ENCODE measurements at places on chromosomes 3 and 15.
A peak's percentile ranks its signal among the peaks of the same experiment; 100 is the strongest.

- DNase-seq, result no peak
These were observed 75.0 kb downstream of the FEM1B start for GRCh38 chr15:68352401-68353062.

DNA sequence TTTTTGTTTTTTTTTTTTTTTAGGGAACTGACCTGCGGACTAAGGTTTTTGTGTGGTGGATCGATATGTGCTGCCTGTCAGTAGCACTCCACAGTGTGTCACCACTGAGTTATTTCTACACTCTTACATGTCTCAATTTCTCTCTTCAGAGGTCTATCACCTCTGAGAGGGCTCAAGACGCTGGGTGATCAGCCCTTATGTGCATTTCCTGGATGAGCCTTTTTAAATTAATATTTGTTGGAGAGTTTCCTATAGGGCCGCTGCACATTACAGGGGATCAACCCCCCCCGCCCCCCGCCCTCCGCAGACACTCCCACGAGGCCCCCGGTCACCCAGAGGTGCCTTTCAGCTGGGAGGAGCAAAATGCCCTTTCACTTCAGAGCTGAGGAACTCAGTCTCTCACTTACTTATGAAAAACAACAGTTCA is 34.5 kb upstream of the AP4E1 start:
- DNase-seq, result no peak

DNA sequence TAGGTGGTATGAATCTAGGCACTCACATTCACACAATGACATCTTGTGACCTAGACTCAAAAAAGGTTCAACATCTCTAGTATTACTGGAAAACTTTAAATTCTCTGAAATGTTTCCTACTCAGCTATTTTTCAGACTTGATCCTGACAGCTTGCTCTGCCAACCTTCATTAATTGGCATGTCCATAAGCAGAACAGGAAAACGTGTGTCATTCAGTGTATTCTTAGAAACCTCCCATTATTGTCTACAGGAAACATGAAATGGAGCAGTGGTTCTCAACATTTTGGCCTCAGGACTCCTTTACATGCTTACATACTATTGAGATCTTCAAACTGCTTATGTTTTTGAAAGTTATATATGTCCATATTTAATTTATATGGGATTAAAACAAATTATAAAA is 363.2 kb downstream of the NAALADL2 start:
- no peak for DNase-seq

- DNase-seq, result no peak
These were observed 13.5 kb downstream of the NIPA1 start for GRCh38 chr15:22799902-22800301.

- no peak for DNase-seq
These were observed 941.7 kb downstream of the TUSC7 start for GRCh38 chr3:117651246-117651645.

DNA sequence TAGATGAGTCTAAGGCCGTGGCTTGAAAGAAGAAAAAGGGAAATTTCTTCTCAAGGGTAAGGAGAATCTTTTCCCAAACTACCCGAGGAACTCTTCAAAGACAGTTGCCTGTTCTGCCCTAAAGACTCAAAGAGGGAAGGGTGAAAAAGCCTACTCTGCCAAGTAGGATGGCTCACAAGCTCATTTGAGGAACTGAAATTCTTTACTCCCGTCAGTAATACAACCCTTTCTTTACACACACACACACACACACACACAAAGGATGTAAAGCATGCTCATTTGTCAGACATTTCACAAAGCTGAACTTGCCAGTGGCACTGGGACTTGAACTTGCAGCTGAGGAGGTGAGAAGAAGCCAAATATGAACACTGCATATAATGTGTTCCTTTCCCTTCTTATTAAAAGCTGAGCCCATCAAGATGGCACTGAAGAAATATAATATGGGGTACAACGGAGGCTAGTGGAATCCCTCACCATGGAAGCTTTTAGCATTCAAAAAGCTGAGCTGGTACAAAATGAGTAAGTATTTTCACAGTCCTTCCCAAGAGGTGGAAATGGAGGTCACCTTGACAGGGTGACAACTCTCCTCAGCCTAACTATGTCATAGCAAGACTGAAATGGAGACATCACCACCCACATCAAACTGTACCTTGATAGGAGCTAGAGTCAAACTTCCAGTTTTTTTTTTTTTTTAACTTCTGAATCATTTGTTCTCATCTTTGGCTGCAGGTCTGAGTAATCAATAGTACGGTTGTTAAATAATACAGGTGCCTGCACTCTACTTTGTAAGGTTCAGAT is 57.6 kb downstream of the TAFA4 start:
- no peak for DNase-seq

DNA sequence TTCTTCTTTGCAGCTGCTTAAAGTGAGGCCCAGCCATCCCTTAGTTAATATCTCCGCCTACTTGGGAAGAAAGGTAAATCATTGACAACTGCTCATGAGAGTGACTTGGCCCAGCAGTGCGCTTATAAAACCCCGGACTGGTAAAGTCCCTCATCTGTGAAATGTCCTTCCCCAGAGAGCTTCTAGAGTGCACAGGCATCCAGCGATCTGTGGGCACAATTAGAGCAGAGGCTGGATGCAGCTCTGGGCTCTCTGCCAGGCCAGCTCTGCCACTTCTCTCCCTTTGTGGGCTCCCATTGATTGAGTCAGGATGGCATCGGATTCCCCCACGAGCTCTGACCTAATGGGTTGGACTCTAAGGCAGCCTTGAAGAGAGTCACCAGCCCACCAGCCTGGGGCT is 219.0 kb upstream of the LINGO1 start:
- peak; percentile 35 for DNase-seq

DNA sequence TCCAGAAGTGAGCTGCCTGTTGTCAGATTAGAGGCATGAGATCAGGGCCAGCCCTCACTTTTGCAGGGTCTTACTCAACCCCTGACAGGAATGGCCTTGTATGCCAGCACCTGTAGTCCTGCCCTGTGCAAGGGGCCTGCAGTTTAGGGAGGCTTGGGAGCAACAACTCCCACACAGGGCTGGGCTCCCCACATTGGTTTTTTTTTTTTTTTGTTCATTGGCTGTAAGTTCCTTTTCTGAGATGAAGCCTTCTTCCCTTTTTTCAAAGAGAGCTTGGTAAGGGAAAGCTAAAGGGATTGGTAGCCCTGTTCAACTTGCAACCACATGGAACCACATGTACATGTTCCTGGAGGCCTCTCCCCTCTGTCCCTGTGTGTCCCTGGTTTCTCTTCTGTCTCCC is 46.4 kb downstream of the TNFAIP8L3 start:
- DNase-seq, result no peak

- DNase-seq, result no peak
These were observed 129.8 kb downstream of the SATB1 start for GRCh38 chr3:18295171-18295920.

DNA sequence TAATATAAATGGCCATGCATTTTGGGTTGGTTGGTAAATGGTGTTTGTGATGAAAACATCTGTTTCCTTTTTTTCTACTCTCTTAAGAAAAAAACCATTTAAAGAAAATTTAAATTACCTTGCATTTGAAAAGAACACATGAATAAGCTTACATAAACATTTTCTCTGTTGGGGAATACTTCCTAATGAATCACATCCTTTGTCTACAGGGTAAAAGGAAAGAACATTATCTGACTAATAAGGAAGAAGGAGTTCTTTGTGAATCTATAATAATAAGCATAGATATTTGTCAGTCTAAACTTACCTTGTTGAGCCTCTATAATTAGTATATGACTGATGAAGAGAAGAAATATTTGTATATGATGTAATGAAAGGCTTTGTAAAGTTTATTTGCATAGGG is 254.1 kb upstream of the ZNF717 start:
- no peak for DNase-seq

GRCh38 chr3:10806006-10806405 is 10.0 kb upstream of the SLC6A11 start:
- DNase-seq, result no peak

DNA sequence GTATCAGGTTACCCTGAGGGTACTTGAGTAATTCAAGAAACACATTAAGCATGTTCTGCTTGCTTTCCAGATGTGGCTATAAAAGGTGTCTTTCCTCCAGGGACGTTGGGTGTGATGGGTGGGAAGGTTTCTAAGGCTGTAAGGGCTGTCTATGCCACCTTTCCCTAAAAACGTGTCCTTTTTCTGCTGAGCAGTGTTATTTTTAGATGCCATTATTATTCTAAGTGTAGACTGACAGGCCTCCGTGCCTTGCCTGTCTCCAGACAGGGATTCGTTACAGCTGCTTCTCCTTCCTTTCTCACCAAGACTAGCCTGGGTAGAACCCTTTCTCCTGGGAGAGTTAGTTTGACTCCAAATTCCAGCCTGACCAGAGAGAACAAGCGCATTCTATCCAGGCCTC is 26.8 kb upstream of the RHO start:
- DNase-seq, result no peak

- DNase-seq, result no peak
These were observed 627.0 kb downstream of the SI start for GRCh38 chr3:164451072-164451910.

DNA sequence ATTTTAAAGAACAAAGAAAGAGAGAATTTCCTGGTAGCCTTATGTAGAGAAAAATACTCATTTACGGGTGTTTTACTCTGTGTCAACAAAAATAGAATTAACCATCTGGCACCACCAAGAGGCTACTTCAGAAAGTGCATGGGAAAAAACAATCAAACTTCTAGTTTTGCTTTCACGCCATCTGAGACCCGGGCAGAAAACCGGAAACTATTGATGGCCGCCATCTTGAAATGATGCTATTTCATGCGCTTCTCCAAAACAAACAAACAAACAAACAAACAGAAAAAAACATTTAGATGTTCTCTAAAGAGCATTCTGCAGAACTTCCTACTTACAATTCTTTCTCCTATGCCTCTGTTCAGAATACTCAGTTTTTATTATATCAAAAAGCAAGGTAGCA is 49.4 kb upstream of the SYNPR start:
- DNase-seq, result no peak

- DNase-seq, result no peak
These were observed at the start of gene ROBO2 for GRCh38 chr3:77039606-77040171. TSS of gene ROBO2 (plus strand) at chr3:77040099. CDS start at chr3:77040786, 687 bp downstream.

- no peak for DNase-seq
These were observed 116.5 kb upstream of the CMC1 start for GRCh38 chr3:28124882-28125281.

DNA sequence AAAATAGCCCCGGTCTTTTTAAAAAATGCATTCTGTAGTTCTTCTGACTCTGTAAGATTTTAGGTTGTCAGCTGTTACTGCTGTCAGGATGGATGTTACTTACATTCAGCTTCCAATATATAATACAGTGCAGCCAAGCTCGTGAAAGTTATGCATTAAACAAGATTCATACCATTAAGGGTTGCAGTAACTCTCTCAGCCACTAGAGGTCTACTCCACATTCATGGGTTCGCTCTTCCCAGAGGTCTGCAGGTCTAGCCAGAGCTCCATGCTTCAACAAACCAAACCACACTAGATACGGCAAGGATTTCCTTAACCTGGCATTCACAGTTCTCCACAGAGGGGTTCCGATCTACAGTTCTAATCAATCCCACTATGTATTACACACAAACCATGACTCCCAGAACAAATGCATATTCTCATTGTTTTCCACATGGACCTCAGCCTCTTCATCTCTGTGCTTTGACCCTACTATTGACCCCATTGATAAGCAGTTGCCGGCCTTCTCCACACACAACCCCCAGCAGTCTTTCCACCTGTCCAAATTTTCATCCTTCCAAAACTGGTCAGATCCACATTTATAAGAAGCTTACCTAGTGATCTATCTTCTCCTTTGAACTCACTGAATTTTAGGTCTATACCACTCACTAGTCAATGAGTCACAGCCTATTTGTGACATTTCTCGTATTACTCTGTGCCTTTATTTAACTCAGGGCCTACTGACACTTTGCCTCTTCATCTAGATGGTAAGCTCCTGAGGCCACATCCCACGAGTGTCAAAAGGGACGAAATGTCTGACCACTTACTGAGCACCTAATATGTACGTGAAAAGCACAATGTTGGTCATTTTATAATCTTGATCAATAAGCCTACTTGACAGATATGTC is 33.7 kb downstream of the RORA start:
- no peak for DNase-seq

DNA sequence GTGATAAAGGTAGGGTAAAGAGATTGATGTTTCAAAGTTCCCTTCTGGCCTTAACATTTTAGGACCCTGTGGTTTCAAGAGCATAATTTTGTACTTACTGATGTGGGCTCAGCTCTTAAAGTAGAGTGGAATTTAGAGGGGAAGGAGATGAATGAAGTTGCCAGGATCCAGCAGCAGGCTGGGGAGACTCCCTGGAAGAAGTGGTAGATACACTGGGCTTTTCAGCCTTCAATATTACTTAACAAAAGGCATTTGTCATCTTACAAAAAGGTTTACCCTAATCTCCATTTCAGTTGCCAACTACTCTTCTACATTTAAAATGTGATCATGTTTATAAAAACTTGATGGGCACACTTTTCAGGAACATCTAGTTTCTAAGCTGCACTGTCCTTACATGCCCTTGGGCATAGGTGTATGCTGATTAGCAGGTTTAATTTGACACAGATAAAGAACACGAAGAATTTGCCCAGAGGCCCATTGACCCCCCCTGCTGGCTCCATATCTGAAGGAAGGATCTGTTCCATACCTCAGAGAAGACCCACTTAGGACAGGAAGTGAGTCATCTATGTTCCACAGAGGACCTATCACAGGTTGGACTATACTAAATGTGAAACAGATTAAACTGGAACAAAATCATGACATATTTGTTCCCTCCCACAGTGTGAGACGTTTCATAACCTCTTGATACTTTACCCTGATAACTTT is 93.0 kb upstream of the LPP start:
- no peak for DNase-seq

GRCh38 chr3:30847592-30847991 is 46.9 kb downstream of the GADL1 start:
- no peak for DNase-seq

DNA sequence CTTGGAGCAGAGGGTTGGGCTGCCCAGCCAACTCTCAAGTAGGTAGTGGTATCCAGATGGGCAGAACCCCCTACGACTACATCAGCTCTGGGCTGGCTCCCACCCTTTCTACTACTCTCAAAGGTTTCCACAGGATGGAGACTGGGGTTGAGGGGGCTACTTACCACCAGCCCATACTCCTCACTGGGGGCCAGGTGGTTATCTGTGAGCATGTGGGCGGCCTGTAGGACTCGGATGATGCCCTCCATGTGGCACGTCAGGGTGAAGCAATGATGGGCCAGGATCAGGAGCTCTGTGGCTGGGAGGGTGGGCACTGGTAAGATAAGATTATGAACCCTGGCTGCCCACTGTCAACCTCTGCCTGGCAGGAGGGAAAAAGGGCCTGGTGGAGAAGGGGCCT is 33.4 kb downstream of the EIF3J start:
- DNase-seq, result no peak

DNA sequence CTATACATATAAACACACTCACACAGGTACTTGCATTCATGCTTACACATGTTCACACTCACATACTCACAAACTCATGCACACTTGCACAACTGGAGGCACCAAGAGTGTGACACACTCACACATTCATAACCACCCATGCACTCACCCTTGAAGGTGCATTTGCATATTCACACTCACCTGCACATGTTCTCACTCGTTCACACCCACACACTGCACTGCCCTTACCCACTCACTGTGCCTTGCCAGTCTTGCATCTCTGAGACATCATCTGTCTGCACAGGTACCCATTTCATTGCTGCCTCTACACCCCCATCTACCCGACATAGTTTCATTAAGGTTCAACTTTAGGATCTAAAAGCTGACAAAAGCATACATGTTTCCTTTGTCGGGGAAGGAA is 95.8 kb downstream of the OSBPL10 start:
- no peak for DNase-seq

Data from NCI-H2107 (cell line).